ENCODE measurements at places on chromosomes 13 and 19.

- no peak for DNase-seq
Measured at GRCh38 chr19:56683116-56683515, 11.6 kb upstream of the ZNF835 start.

DNA sequence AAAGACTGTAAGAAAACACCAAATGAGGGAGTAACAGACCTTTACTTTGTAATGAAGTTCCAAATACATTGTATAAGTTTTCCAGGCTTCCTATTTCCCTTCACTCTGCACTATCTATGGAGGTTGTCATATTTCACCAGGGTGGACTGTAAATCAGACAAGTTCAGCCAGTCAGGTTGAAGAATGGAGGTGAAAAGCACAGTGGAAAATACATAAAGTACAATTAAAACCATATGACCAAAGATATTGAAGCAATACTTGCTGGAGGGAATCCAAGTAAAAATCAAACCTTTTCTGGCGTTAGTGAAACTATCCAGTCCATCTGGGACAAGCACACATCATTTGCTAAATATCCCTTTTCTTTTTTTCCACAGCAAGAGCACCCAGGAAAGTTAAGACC is 3.2 kb downstream of the LHFPL6 start:
- no peak for DNase-seq

DNA sequence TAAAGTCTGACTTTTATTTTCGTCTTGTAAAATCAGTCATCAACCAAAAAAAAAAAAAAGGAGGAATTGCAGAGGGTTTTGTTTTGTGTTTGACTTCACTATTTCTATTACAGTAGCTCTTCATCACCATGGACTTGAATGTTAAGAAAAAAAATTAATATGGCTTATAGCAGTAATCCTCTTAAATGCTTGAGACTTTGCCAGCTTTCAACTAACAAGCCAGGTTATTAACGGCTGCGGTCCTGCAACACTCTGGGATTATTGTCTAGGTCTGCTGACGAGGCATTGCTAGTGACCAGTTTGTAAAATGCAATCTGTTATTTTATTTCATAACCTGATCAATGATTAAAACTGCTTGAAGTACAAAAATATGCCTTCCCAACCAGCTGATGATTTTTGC is 647.2 kb upstream of the KLHL1 start:
- no peak for DNase-seq

DNA sequence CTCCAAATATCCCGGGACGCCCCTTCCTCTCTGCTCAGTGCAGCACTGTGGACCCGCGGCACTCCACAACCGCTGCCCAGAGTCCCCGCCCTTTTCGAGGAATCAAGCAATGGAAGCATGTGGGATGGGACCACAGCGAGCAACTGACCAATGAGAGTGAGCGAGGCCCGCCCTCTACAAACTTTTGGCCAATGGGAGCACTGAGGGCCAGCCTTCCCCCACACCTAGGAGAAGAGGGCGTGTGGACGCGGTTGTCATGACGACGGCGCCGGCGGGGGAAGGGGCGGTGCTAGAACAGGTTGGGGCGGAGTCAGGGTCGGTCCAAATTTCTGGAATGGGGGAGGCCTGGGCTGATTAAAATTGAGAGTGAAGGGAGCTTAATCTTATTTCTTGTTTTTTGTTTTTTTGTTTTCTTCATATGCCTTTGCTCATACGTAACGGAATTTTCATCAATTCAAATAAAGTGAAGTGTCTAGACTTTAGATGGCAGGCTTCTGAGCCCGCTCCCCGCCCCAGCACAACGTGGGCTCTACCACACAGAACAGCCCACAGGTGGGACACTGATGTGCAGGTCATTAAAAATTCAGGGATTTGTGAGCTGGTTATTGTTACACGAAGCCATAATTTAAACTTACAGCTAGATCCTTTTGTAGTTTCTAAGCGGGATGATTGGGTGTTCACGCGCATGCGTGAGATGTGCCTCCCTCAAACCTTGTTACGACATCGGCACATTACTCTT is at the start of gene DNAAF3:
TSS of gene DNAAF3 (minus strand) at position 84 of the 739 bp plus-strand sequence. CDS start 200 bp downstream, outside the sequence.
- peak; percentile 69 for DNase-seq

- no peak for DNase-seq
Measured at GRCh38 chr13:35411059-35411744, 65.3 kb downstream of the MAB21L1 start.

DNA sequence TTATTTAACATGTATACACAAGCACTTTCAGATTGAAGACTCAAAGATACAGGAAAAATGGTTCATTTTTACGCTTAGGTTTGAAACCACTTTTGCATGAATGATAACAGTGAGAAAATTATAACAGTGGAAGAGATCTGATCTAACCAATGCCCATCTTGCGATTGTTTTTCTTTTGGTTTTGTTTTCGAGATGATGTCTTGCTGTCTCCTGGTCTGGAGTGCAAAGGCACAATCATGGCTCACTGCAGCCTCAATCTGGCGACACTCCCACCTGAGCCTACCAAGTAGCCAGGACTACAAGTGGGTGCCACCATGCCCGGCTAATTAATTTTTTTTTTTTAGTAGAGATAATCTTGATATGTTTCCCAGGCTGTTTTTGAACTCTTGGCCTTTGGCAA is 10.2 kb upstream of the EID2 start:
- DNase-seq: no peak

- no peak for DNase-seq
Measured at GRCh38 chr19:14315433-14315832, 65.8 kb upstream of the ADGRE5 start.

- no peak for DNase-seq
Measured at GRCh38 chr19:15613338-15613737, 1.7 kb upstream of the CYP4F8 start.

DNA sequence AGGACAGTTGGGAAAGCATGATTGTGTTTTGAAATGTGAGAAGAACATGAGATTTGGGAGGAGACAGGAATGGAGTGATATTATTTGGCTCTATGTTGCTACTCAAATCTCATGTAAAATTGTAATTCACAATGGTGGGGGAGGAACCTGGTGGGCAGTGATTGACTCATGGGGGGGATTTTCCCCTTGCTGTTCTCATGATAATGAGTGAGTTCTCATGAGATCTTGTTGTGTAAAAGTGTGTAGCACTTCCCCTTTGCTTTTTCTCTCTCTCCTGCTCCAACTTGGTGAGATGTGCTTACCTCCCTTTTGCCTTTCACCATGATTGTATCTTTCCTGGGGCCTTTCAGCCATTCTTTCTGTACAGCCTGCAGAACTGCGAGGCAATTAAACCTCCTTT is 1261.0 kb upstream of the ATXN8OS start:
- DNase-seq: no peak

GRCh38 chr13:75384879-75385707 is 96.9 kb downstream of the TBC1D4 start:
- DNase-seq: no peak

DNA sequence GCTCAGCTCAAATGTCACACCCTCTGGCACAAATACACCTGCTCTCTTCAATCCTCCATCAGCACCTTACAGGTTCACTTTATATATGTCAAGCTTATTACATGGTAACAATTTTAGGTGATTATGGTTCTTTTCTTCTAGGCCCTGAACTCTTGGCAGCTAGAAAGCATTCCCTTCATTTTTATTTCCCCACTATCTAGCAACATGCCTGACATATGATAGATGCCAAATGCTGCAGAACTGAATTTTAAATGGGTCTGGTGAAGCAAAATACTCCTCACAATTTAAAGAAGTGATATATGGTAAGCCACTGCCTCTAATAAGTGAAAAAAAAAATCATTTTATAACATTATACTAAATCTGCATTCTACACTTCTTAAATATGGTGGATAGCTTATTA is 95.2 kb downstream of the USP12 start:
- DNase-seq: no peak

DNA sequence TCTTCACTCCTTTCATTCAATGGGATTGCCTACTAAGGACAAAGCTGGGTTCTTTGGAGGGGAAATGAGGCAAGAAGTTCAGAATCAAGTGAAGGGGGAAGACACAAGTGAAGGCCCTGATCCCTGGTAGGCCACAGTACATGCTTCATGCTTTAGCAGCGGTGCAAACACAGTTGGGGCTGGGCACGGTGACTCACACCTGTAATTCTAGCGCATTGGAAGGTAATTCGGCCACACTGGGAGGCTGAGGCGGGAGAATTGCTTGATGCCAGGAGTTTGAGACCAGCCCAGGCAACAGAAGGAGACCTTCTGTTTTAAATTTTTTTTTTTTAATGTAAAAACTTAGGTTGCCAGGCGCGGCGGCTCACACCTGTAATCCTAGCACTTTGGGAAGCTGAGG is 23.4 kb upstream of the GATAD2A start:
- peak; percentile 32 for DNase-seq

GRCh38 chr13:92719868-92720267 is 506.7 kb upstream of the GPC6 start:
- no peak for DNase-seq

GRCh38 chr13:40664350-40665125 is 1.9 kb downstream of the FOXO1 start:
- DNase-seq: peak; percentile 55

Data from CD8-positive, alpha-beta memory T cell (primary cell).